Stimulated activated CD4-positive, alpha-beta T cell treated with anti-CD3 and anti-CD28 coated beads, Interleukin-4, amount 100 ng/mL, for 4 hours (primary cell): ENCODE measurements at places on chromosomes 2 and 18.

DNA sequence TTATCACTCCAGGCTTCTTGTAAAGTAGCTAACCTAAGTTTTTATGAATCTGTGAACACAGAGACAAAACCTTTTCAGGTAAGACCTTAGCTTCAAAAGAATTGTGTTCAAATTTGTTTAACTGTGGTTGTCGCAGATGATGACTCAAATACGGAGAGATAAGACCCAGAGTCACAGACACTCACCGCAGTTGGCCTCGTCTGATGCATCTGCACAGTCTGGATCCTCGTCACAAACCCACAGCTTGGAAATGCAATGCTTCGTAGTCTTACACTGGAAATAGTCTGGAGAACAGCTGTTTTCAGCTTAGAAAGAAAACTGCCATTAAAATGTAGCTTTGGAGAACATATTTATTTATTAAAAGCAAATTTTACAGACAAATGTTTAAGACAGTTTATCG is 1662.1 kb upstream of the NXPH2 start:
- no peak for DNase-seq

DNA sequence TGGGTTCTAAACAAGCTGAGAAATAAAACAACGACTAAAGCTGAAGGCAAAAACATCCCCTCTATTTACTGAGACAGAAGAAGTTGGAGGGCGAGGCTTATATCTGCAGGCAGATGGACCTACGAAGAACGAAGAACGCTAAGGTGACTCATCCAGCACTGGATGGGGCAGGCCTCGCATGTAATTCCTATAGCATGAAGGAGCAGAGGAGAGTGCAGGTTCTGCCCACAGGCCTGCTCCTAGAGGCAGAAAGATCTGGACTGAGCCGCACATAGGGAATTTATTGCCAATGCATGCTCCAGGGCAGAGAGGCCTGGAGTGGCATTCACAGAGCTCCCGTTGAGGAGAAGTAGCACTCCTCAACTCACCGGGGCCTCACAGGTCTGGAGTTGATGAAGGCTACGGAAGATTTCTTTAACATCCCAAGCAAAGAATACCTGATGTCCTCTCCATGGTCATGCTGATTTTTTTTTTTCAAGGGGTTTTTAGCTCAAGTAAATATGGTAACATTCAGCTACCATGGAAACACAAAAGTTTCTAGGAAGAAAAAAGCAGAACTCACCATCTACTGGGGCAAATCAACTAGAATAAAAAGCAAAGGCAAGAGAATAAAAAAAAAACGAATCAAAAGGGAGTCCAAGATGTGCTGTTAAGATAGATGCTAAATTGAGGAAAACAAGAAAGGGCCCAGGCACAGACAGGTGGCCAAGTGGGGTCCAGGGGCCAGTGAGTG is 10.4 kb upstream of the METTL21A start:
- no peak for DNase-seq

DNA sequence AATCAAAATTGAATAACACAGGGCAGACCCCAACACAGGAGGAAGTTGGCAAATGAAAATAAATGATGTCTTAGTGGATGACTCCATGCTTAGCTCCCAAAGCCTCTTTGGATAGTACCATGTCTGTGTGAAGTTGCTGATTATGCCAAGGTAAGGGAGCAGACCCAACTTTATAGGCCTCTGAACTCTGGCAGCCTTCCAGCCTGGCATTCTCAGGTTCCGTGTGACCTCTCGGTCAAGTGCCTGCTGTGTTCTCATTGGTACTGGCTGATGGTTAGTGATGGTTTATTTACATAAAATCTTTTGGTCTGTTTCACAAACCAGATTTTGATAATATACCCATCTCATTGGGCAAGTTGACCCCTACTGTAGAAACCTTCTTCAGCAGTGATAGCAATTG is 112.2 kb upstream of the TTC39C start:
- DNase-seq: no peak

DNA sequence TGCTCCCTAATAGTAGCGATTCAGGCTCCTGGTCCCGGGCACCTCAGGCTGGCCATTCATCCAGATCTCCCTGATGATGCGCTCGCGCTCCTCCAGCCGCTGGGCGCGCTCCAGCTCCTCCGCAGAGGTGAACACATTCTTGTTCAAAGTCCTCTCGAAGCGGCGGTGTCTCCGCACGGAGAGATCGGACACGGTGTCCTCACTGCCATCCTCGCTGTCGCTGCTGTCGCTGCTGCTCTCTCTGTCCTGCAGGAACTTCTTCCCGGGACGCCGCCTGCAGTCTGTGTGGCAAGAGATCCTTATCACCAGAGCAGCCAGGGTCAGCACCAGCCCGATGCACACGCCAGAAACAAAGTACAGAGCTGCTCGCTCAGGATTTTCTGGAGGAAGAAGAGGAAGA is 67.5 kb downstream of the EVA1A start:
- DNase-seq: no peak

GRCh38 chr18:34767601-34768027 is 57.5 kb downstream of the DTNA start:
- no peak for DNase-seq

DNA sequence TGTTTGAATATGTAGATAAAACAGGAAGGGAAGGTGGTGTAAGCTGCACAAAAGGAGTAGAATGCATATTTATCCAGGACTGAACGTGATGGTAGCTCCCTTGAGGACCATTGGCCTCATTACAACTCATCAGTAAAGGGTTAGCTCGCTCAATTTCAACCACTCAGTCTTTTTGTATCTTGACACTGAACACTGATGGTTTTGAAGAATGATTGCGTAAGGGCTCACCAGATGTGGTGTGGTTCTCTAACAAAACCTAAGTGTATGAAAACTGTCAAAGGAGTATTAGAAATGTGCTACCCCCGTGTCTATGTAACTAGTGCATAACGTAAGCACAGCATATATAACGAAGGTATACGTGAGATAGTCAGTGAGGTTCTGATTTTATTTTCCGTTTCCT is 272.4 kb upstream of the THSD7B start:
- no peak for DNase-seq

DNA sequence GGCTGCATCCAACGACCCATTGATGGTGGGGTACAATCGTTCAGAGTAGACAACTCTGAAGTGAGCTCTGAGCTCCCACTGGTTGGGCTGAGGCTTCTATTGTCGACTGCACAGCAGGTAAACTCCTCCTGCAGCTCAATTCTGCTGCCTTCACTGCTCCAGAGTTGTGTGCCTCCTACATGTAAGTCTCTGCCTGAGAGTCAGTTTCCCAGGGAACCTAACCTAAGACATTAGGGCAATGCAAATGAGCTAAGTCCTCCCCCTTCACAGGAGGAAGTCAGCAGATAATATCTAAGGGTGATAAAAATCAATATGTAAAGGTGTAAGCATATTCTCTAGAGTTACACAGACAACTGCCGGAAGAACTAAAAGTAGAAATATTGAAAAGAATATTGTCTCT is 22.5 kb upstream of the ACYP2 start:
- no peak for DNase-seq

- no peak for DNase-seq
Measured at GRCh38 chr2:551621-552020, 125.6 kb downstream of the TMEM18 start.

DNA sequence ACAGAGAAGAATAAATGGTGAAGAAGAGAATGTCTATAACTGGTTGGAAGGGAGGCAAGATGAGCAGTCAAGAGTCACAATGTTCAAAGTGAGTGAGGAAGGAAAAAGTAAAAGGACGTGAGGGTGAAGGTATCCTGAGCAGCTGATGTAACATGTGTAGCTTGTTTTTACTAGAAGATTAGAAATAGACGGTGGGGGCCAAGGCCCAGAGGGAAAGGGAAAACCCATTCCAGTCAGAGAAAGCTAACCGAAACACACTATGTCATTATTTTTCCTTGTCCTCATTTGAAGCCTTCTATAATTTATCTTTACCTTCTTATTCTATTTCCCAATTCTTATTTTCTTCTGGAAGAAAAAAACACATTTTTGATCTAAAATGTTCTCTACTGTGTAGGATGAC is 176.6 kb downstream of the THADA start:
- DNase-seq: no peak

DNA sequence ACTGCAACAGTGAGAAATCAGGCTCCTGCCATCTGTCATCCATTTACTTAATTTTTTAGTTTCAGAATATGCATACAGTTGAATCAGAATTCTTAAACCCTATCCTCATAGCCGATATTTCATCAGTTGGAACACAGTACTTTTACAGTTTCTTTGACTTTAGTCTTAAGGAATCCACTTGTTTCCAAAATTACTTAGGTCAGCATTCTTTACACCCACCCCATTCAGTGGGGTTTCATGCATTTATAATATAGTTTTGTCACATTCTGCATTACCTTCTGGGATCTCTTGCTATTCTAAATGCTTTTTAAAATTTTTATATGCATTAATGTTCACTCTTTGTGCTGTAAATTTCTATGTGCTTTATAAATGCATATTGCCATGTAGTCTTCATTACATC is 400.4 kb upstream of the LRRTM4 start:
- no peak for DNase-seq

DNA sequence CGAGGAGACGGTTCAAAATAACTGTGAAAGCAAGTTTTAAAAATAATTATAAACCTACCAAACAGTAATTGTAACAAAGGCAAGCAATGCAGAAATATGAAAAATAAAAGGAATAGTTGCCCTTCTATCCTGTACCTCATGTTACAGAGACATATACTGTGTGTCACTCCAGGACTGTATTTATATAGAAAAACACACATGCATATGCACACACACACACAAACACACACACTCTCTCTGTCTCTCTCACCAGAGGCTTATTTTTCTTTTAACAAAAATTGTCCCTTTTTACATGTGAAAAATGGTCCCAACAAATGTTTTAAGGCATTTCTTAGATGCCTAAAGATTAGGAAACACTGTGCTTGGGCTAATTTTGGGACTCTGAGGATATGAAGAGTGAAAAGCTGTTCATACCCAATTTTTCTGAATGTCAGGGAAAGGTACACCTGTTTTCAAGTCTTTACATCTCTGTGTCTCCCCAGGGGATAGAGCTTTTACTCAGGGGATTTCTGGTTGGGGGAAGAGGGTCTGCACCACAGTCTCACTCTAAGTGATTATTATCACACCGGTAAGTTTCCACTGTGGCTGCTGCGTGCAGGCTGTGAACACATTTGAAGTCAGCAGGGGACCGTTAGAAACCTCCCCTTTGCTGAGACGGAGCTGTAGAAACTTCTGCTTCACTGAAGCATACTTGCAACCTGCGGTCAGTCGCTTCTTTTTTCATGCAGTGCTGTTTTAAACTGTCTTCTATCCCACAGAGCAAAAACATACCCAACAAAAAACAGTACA is 51.4 kb upstream of the SPAG16 start:
- peak; percentile 29 for DNase-seq

DNA sequence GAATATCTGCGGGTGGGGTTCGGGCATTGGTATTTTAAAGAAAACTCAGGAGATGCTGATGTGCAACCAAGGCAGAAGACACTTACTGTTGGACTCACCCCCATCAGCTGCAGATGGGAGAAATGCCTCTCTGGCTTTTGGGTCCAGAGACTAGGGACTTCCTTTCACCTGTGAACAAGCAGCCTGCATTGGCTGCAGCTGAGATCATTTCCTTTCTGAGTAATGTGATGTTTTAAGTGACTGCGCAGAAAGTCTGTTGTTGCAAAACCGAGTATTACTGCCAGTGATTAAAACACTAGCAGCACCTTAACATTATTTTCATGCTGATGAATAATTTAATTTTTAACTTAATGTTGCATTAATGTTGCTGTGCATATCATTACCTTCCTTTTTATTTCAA is 143.0 kb downstream of the TSN start:
- DNase-seq: no peak

GRCh38 chr2:180980943-180981911 is 822 bp downstream of the UBE2E3 start:
- peak; percentile 30 for DNase-seq

GRCh38 chr2:70932631-70933230 is 3.0 kb upstream of the ATP6V1B1 start:
- no peak for DNase-seq

DNA sequence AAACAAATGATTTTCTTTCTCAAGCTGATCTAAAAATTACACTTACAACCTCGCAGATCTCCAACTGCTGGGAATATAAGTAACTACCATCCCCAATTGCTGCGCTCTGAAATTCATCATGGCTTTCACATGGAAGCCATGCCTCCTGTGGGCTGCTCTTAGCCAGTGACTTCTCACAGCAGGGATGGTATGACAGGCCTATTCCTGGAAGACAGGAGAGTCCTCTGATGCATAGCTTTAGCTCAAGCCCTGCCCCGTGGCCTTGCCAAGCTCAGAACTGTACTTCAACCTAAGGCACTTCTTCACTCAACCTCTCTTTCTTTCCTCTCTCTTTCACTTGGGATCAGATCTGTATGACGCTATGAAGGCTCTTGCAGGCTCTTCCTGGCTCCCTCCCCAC is 12.6 kb upstream of the ELAC1 start:
- no peak for DNase-seq

- no peak for DNase-seq
Measured at GRCh38 chr2:217151509-217152206, 291.8 kb upstream of the TNP1 start.

- no peak for DNase-seq
Measured at GRCh38 chr2:143289025-143289424, 159.8 kb downstream of the ARHGAP15 start.

- no peak for DNase-seq
Measured at GRCh38 chr2:240520130-240520973, 37.4 kb downstream of the ANKMY1 start.

DNA sequence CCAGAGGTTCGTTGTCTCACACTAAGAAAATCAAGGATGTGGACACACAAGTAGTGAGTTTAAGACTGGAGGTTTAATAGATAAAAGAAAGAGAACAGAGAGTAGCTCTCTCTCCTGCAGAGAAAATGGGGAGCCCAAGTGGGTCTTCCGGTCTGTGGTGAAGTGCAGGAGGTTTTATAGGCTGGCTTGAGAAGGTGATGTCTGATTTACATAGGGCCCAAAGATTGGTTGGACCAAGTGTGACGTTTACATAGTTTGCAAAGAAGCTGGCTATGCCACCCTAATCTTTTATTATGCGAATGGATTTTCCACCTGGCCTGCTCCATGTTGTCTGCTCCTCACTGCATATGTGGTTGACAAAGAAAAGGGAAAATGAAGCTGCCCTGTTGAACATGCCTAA is 430.4 kb upstream of the TRIB2 start:
- no peak for DNase-seq

DNA sequence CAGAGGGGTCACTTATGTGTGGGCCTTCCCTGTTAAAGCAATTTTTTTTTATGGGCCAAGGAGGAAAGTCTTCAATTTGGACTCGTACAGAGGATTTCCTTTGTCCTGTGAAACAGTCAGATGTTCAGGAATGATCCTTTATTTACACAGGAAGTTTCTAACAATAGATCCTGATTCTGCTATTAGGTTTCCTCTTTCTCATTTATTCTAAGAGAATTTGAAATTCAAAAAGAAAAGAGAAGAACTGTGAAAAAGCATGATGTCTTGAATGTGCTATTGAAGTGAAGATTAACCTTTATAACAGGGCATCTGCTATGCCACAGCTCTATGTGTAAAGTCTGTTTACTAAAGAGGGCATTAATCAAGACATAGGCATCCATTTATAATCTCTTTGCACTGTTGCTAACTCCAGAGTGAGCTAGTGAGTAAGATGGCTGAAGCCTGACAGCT is 105.3 kb upstream of the FAM98A start:
- no peak for DNase-seq

GRCh38 chr2:133833746-133834145 is 265.5 kb upstream of the NCKAP5 start:
- DNase-seq: no peak
